Testis (tissue), 5 donors: ENCODE measurements at places on chromosomes 5 and 9.

DNA sequence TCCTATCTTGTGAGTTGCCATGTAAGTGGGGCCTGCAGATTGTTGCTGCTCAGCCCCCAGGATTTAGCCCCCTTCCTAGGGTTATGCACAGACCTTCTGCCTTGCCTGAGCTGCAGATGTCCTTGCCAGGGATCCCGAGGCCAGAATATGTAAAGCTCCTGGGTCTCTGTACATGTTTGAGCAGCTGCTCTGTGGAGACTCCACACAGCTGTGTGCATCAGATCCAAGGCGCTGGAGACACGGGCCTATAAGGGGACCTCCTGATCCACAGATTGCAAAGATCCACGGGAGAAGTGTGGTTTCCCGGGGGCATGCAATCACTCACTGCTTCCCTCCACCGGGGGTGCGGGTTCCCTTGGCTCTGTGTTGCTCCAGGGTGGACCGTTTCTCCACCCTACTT lies 28.9 kb downstream of the TAF11L14 start:
- no peak for DNase-seq

DNA sequence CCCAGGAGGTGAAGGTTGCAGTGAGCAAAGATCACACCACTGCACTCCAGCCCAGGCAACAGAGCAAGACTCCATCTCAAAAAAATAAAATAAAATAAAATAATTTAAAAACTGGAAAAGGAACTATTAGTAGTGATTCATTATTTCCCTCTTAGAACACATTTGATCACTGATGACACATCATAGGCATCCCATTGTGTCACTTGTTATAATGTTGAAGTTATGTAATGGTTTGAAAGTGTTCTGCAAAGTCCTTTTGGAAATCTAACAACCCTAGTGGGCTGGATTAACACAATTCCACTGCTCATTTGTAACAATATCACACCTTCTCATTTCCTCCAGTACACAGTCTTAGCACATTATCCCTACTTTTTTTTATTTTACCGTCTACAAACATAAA lies 81.8 kb upstream of the LMNB1 start:
- no peak for DNase-seq

DNA sequence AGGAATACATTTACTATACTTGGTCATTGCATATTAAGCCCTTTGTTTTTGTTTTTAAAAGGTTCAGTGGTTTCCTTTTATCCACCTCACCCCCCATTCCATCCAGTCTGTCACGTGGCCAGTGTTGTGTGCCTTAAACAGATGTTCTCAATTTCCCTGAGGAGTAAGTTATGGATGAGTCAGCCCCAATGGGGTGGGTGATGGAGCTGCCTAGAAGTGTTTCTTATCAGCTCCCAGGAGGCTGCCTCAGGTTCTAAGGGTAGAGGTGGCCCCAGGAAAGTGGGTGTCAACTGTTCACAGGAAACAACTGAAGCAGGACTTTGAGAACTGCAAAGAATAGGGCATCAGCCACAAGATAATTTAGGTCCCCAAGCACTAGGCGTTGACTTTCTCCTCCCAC lies 41.1 kb downstream of the ACTBL2 start:
- DNase-seq: no peak

- no peak for DNase-seq
Measured at GRCh38 chr9:37897665-37898064, 6.3 kb downstream of the SLC25A51 start.

GRCh38 chr5:95283022-95283615 lies 1.8 kb downstream of the MCTP1 start:
- DNase-seq: no peak

GRCh38 chr5:178751286-178751685 lies 20.8 kb upstream of the ZNF354A start:
- DNase-seq: no peak

GRCh38 chr9:112193572-112194288 lies 18.6 kb upstream of the SUSD1 start:
- DNase-seq: no peak

- no peak for DNase-seq
Measured at GRCh38 chr5:93584596-93585040, 1.6 kb downstream of the NR2F1 start.

DNA sequence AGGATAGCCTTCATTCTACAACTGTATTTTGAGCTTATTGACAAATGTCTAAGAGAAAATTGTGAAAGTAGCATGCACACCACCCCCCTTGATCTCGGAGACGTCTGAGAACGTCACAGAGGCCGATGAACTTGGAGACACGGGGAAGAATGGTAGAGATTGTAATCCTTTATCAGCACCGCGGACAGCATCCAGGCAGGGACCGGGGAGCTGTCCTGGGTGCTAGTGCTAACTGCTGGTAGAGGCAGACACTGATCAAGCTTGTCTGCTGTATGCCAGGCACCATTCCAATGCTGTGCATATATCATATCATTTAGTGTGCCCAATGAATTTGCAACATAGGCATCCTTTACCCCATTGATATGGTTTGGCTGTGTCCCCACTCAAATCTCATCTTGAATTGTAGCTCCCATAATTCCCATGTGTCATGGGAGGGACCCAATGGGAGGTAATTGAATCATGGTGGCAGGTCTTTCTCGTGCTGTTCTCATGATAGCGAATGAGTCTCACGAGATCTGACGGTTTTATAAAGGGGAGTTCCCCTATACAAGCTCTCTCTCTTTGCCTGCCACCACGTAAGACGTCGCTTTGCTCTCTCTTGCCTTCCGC lies 98.8 kb downstream of the LHX2 start:
- DNase-seq: peak; percentile 83
